ENCODE measurements at places on chromosomes 16 and 17.

DNA sequence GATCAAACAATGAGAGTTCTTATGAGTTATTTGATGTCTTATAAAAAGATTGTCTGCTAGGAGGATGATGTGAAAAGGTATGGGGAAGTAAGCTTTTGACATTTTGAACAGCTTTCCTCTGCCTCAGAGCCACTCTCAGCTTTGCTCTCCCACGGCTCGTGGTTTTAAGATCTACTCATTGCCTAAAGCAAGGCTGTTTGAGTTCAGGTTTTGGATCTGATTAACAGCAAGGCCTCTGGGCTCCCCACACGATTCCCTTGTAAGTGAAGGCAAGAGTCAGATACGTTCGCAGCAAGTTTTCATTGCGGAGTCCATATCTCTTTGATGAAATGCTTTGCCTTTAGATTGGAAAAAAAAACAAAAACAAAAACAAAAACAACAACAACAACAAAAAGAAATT is 515.0 kb upstream of the SALL1 start:
- no peak for DNase-seq

DNA sequence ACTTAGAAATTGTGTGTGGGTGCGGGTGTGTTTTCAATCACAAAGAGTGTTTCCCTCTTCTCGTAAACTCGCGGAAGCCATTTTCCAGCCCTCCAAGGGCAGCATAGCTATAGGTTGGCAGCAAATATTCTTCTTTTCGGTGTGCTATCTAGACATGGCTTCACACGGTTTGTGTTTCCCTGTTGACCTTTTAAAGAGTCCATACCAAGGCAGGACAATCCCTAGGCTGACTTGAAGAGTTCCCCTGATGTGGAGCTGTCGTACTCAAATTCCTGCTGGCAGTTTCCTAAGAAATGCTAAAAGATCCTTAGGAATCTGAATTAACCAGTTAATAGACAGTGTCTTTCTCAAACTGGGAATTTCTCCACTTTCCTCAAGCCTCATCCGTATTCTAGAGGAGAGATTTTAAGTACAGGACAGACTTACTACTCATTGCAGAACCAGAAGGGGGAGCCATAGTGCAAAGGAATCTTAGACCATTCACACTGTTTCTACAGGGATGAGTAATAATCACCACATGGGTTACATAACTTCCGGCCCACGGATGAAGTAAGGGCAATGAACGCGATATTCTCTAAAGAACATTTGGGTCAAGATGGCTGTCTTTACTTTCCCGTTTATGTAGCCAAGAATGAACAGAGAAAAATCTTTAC is 288.6 kb upstream of the ELAC2 start:
- DNase-seq = peak; percentile 21

- DNase-seq = no peak
Observed at GRCh38 chr17:42286411-42287221, 1.7 kb upstream of the STAT5A start.

- DNase-seq = peak; percentile 57
Observed at GRCh38 chr16:17470908-17471718, at the start of gene XYLT1. Gene XYLT1 (minus strand): TSS chr16:17470960. CDS start chr16:17470796, 164 bp downstream.

- DNase-seq = no peak
Observed at GRCh38 chr16:27463741-27464591, 62.0 kb downstream of the IL21R start.

DNA sequence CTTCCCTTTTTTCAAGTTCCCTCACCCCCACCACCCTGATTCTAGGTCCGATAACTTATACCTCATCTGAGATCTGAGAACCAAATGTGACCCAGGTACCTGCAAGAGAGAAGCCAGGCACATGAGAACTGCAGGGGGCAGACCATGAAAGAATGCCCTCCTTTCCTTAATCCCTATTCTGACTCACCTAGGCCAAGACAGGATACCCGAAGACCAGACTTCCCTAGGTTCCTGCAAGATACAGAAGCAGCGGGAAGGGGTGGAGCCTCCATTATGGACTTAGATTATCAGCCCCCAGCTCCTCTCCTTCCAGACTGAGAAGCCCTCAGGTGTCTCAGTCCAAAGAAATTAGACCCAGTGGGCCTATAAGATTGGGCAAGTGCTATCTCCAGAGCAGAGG is 2.1 kb downstream of the KCNAB3 start:
- no peak for DNase-seq

GRCh38 chr17:77118251-77118928 is 22.4 kb upstream of the SEC14L1 start:
- no peak for DNase-seq

DNA sequence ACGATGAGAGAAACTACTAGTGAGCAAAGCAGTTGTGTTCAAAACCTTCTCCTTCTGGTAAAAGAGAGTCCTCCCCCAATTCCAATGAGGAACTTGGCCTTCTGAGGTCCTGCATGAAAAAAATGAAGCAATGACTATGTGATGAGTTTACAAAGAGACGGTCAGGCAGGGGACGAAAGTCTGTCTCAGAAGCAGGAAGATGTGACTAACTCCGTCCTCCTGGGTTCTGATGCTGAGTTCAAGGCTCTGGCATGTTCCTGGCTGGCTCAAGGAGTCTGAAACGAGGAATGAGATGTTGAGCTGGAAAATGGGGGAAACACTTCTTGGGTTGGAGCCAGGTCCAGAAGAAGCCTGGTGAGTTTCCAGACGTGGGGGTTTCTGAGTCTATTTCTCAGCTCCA is 129.6 kb downstream of the CPPED1 start:
- DNase-seq = no peak

DNA sequence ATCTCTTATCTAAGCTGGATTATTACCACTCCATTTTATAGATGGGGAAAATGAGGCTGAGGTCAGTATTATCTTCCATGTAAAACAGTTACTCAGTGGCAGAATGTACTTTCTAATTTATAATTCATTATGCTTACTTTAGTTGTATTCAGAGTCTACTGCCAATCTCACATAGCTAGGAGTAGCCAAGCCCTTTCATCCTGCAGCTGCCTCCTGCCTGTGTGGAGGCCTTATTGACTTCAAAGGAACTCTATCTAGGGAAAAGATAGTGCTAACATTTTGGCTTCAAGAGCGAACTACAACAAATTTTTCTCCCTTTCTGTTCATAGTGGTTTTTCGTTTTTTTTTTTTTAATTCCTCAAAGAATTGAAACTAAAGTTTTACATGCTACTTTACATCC is 12.9 kb downstream of the RPGRIP1L start:
- DNase-seq = no peak

- DNase-seq = no peak
Observed at GRCh38 chr17:82921426-82921825, 81.6 kb upstream of the ZNF750 start.

- peak; percentile 43 for DNase-seq
Observed at GRCh38 chr16:85753976-85754375, 3.1 kb upstream of the C16orf74 start.

DNA sequence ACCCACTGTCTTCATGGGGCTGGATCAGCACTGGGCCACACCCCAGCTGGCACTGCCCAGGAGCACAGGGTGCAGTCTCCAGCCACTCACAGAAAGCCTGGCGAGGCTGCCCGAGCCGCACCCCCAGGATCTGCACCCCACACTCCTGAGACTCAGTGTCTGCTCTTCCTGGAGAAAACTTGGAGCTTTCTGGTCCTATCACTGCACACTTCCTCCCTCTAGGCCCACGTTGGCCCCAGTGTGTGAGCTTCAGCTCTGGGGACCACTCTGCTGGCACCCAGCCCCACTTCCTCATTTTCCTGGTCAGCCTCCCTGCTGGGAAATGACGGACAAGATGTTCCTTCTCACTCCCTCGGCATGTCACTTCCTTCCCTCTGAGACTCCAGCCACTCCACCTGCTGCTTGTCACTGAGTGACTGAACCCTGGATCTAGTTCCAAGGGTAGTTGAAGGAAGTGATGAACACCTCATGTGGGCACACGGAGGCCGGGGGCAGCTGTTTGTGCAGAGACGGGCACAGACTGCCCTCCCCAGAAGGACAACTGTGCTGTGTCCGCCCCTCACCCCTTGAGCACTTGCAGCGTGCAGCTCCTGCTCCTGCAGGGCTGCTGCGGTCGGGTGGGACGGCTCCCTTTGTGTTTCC is 29.0 kb downstream of the ZC3H18 start:
- no peak for DNase-seq

DNA sequence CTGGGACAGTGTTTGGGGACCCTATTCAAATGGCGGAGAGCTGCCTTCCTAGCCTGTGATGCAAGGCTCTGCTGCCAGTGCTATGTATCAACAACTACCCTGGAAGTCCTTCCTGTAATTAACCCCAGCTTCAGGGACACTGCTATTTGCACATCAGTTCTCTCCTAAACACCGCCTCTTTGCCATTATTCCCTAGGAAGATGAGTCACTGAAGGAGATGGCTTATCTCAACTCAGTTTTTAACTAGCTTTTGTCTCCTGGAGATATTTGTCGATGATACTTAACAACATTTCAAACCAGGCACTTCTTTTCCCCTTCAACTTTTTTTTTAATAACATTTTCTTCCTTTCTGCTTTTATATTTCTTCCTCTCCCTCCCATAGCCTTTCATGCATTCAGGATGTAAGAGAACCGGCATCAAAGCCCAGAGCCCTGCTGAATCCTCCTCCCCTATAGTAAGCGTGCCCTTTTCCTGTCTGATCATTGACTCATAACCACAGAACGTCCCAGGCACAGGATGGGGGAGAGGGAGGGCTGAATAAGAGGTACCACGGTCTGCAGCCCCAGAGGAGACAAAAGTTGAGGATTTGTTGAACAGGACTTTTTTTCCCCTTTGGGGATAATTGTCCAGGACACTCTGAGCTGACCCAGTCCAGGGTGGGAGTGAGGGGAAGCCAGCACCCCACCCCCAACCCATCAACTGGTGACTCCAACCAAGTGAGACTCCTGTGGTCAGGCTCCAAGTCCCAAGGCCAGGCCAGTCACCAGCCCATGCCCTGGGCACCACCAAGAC is 387.8 kb upstream of the SALL1 start:
- no peak for DNase-seq

GRCh38 chr17:77958716-77959125 is 218 bp downstream of the TNRC6C start:
- DNase-seq = peak; percentile 42

- no peak for DNase-seq
Observed at GRCh38 chr17:56835264-56835585, 1.3 kb downstream of the DGKE start.

GRCh38 chr17:75507733-75508719 is 7.3 kb downstream of the CASKIN2 start:
- DNase-seq = no peak

DNA sequence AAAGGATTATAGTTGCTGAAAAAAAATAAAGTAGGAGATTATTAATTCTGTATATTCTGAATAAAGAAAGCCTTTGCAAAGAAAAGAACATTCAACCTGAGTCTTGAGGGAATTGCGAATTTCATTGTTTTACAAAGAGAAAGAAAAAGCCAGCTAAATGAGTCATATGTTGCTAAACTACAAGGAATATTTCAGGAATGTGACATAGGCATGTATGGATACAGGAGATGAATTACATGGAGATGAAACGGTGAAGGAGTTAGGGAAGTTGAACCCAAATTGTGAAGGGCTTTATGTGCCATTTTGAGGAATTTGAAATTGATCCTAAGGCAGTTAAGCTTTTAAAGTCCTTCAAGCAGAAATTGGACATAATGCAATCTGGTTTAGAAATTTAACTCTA is 177.3 kb upstream of the RBL2 start:
- no peak for DNase-seq

GRCh38 chr17:6797718-6798351 is 21.8 kb downstream of the FBXO39 start:
- no peak for DNase-seq

DNA sequence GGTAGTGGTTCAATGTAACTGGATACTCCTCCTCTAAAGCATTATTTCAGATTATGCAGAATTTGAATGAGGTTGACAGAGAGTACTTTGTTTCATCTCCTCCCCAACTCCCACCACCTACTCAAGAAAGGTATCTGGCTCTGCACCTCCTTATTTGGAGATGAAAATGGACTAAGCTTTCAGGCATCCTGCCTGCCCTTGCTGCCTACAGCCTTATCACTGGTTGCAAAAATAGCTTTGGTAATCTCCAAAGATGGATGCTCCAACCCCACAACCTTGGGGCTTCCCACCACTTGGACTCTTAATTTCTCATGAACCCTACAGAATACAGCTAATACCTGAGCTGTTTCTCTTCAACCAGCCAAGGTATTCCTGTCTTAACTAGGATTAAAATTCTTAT is 45.3 kb upstream of the CORO6 start:
- no peak for DNase-seq

GRCh38 chr16:65384441-65384840 is 262.6 kb upstream of the CDH11 start:
- DNase-seq = no peak

DNA sequence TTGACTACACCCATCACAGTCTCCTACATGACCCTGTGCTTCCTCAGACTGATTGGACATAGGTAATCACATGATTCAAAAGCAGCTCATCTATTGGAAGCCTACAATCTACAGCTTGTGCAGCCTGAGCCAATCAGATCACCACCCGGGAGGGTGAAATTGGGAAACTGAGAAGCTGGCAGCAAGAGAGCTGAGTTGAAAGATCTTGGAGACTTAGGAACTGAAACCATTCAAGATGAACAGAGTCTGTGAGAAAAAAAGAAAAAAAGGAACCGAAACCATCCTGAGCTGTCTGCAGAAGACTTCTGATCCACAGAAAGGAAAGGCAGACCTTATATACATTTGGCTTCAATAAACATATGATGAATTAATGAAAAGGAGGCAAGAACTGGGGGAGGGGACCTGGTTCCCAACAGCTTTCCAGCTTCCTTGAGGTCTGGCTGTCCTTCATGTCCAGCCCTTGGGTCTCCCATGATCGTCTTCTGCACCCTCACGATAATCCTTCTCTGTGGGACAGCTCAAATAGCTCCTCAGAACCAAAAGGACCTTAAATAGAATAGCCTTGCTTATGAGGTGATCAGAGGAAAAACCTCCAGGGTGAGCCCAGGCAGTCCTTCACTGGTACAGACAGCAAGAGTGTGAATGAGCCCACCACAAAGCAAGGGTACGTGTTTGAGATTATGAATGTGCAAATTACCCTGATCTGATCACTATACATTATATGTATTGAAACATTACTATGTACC is 32.6 kb downstream of the PLXDC1 start:
- DNase-seq = peak; percentile 93

DNA sequence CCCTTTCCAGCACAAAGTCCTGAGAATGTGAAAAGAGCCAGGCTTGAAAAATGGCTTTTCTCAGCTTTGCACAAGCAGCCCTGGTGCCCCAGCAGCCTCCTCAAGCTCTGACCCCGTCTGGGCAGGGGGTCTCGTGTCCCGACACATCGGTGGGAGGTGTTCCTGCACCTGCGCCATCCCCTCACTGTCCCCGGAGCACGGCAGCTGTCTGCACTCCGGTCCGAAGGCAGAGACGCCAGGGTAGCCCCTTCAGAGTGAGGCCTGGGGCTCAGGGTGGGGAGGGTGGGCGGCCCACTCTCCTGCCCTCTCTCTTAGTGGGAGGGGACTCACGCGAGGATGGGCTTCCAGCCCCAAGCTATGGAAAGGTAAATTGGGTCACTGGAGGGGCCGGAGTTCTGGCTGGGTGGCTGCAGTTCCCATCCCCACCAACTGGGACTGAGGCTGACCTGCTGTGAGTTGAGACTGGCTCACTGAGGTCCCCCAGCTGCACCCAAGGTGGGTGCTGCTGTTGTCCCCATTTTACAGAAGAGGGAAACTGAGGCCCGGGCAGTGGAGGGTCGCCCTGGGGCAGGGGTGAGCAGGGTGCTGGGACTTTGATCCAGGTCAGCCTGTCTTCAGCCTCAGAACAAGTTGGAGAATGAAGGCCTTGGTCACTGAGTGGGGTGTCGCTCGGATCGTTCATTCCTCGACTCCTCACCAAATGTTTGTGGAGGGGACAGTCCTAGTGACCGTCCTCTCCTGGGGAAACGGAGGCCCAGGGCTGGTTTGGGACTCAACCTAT is 2.3 kb upstream of the BAIAP3 start:
- DNase-seq = peak; percentile 37

Measured in OCI-LY7 (cell line).